Esophagus mucosa (tissue), 1 donor: ENCODE measurements at places on chromosomes 5 and 9. TPM values are rescaled to one million over a fixed set of nuclear protein-coding genes. Genes with fewer than 3 reads are reported as not detected.

Gene DMRT2
- 0.12 TPM for total RNA-seq

Gene MYOT
- total RNA-seq = not detected

Gene ISL1
- not detected for total RNA-seq

Gene PLEKHG4B
- 0.36 TPM for total RNA-seq

Gene SLC46A2
- 0.44 TPM for total RNA-seq

Gene C5orf52
- total RNA-seq = not detected

Gene ACSL6
- 0.08 TPM for total RNA-seq

Gene SOHLH1
- not detected for total RNA-seq

Gene LCN9
- total RNA-seq = not detected

Gene FBP1
- 1.2 TPM for total RNA-seq

Gene PTGES
- 9.1 TPM for total RNA-seq

Gene LCN12
- total RNA-seq = 0.80 TPM

Gene GALNT12
- total RNA-seq = 16.6 TPM
